Endodermal cell (in vitro differentiated cells): ENCODE measurements at places on chromosomes 7 and 10. TPM values are rescaled to one million over a fixed set of nuclear protein-coding genes. Genes with fewer than 3 reads are reported as not detected.

- H3K36me3 ChIP-seq = no peaks in the 10 kb centered on the region
- H3K4me1 ChIP-seq = no peaks in the 10 kb centered on the region
- H3K4me3 ChIP-seq = no peak overlapping the region
- H3K27ac ChIP-seq = no peak overlapping the region
- no peak for DNase-seq
These were observed 115.1 kb upstream of the RET start for GRCh38 chr10:42961796-42962109.

DNA sequence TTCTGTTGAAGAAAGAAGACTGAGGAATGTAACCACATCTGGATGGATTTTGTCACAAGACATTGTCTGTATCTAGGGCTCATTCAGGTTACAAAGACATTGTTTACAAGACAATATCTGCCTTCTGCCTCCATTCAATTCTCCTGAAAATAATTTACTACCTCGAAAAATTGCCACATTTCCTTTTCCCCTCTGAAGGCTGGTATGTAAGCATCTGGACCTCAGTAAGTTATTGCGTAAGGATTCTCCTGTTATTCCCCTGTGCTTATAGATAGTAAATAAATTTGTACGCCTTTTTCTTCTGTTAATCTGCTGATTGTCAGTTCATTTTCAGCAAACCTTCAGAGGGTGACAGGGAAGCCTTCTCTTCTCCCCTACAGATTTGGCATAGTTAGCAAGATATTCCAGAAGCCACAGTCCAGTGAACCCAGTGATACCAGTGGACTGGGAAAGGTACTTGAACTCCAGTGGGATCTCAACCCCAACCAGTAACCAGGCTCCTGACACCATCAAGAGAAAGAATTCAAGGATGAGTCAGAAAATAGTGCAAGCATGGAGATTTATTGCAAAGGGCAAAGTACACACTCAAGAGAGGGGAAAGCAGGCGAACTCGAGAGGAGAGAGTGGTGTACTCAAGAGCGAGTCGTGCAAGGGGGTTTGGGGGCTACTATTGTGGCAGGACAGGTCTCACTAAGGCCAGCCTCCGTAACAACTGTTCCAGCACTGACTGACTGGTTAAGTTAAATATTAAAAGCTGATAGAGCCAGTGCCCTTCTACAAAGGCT, 706.9 kb upstream of the GHITM start:
- H3K27ac ChIP-seq = no peak overlapping the region
- H3K36me3 ChIP-seq = no peaks in the 10 kb centered on the region
- no peaks in the 10 kb centered on the region for H3K27me3 ChIP-seq
- DNase-seq = no peak
- no peak overlapping the region for H3K4me3 ChIP-seq

GRCh38 chr7:99326408-99326782, 697 bp downstream of the ARPC1A start:
- H3K4me3 ChIP-seq = peak overlapping the region; percentile 100
- H3K4me1 ChIP-seq = peaks cover 2% of the 10 kb centered on the region
- H3K27ac ChIP-seq = peak overlapping the region; percentile 51
- peaks cover 9% of the 10 kb centered on the region for H3K36me3 ChIP-seq
- H3K27me3 ChIP-seq = no peaks in the 10 kb centered on the region

GRCh38 chr7:22372863-22373262, 15.9 kb upstream of the RAPGEF5 start:
- no peak overlapping the region for H3K4me3 ChIP-seq
- H3K4me1 ChIP-seq = no peaks in the 10 kb centered on the region
- DNase-seq = no peak
- H3K27ac ChIP-seq = no peak overlapping the region

DNA sequence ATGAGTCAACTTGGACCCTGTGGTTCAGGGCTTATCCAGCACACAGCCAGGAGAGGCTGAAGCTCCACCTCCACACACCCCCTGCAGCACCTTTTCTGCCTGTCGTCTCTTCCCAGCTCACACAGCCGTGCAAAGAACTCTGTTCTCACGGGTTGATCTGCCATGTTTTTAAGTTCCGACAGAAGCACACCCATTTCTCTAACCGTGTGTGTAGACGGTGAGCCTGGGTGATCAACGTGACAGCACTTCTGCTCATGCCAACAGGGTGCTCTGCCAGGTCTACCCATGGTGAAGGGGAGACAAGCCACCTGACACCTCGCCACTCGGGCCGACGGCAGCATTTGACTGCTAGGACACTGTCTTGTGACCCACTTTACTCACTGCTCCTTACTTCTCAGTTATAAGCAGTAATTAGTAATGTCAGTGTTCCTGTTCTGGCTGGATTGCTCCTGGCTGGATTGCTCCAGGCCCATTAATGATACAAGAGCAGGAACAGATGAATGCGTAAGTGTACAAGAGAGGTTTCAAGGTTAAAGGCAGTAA, 90.5 kb downstream of the RNF216 start:
- peak overlapping the region; percentile 45 for H3K27ac ChIP-seq
- H3K4me1 ChIP-seq = peaks cover 19% of the 10 kb centered on the region
- no peaks in the 10 kb centered on the region for H3K27me3 ChIP-seq
- no peak for DNase-seq
- no peak overlapping the region for H3K4me3 ChIP-seq
- H3K36me3 ChIP-seq = peaks cover 11% of the 10 kb centered on the region

DNA sequence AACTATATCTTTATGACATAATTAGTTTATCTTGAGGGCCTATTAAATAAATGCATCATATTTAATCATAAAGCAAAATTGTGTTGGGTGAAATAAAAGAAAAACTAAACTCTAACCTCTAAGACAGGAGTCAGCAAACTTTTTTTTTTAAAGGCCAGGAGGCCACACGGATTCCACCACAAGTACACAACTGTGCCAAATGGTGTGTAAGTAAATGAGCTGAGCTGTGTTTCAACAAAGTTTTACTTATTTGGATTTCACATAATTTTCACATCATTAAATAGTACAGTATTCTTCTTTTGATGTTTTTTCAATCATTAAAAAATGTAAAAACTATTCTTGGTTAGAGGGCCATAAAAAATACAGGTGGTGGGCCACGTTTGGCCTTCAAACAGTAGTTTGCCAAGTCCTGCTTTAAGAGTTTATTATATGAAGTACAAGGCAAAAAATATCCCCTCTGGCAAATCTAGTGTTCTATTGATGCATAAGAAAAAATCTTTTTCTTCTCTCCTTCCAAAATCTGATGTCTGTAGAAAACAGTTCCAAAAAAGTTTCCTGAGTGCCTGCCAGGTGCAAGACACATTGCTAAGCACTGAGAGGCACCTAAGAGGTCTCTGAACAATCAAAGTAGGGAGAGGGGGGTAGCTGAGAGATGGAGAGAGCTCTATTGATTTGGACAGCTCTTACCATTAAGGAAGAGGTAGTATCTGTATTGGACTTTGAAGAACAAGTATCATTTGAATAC, 26.5 kb upstream of the SPOCK2 start:
- H3K27ac ChIP-seq = no peak overlapping the region
- no peaks in the 10 kb centered on the region for H3K27me3 ChIP-seq
- peaks cover 7% of the 10 kb centered on the region for H3K36me3 ChIP-seq
- peak overlapping the region; percentile 22 for H3K4me3 ChIP-seq
- DNase-seq = no peak

The PRPS1L1 gene
- total RNA-seq = not detected in 3 replicates

The C10orf67 gene
- not detected in 2 replicates for total RNA-seq
